ENCODE measurements at places on chromosomes 6 and 20.

DNA sequence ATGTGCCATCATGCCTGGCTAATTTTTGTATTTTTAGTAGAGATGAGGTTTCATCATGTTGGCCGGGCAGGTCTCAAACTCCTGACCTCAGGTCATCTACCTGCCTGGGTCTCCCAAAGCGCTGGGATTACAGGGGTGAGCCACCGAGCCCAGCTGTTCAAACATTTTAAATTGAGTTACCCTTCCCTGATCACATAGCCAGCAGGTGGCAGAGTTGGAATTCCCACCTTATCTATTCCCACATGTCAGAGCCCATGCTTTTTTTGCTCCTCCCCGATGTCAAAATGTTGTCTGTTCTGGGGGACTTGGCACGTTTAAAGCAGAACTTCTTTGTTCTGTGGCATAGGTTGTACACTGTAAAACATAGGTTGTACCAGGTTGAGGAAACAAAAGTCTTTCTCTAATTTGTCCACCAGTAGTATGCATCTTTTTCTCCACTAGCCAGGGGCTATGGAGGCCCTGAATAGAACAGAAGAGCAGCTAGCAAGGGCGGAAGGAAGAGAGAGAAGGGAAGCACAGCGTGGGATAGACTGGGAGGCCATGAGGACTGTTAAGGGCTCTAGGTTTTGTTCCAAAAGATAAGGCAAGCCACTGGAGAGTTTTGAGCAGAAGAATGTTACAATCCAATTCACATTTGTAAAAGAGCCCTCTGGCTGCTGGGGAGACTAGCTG, 7.3 kb upstream of the LBP start:
- DNase-seq, result peak; percentile 70

DNA sequence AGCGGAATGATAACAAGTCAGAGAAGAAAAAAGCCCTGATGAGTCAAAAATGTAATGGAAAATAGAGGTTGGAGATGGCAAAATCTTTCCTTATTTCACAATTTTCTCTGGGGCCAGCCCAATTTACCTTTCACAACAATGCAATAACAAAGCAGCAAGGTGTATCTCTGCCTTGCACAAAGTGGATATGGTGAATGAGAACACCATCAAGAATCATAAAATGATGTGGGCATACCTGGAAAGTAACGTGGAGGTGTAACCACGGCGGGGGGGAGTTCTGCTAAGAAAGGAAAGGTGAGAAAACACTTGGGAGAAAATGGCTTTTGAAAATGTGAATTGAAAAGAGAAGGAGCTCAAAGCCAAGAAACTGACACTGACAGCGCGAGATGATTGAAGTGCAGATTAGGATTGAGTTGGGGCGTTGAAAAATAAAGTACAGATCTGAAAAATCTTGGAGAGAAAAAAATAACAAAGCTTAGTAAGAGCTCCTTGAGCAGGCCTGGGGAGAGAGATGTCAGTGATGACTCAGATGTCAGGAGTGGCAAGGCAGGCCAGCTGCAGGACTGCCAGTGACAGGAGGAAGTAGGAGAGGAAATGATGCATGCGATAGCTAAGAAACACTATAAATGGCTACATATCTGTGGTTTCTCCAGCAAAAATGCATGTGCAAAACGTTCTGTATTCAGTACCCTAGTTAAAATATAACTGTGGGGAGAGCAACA, 26.2 kb downstream of the ARHGAP18 start:
- peak; percentile 94 for DNase-seq

- peak; percentile 72 for DNase-seq
Measured at GRCh38 chr6:53171605-53172467, 23.2 kb upstream of the GCM1 start.

- no peak for DNase-seq
Measured at GRCh38 chr6:81900616-81901015, 148.1 kb upstream of the TENT5A start.

GRCh38 chr6:87261534-87261933, 60.9 kb upstream of the SMIM8 start:
- no peak for DNase-seq

DNA sequence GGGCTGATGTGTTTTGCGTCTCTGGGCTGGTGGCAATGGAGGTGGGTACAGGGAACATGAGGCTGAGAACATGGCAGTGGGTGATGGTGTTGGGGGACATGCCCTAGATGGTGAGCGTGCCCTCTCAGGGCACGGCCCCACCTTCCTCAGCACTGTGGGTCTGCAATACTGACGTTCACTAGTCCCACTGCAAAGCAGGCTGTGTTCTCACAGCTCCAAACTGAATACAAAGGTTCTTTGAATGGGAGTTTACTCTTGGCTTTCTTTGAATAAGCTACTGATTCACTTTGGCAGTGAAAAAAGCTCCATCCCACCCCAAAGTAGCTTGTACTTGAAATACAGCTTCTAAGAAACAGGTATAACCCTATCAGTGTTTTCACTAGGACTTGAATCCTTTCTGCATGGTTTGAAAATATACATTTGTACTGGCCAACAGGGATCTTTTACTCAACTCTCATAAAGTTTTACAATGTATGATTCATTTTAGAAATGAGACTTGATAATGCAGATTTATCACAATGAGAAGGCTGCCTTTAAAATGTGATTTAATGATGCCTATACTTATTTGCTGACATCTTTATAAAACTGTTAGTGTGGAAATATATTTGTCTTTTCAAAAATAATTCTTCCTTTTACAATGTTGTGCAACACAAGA, 400.7 kb downstream of the ZFAND3 start:
- no peak for DNase-seq

GRCh38 chr6:52590152-52590891, 13.5 kb upstream of the TRAM2 start:
- DNase-seq, result peak; percentile 64

- no peak for DNase-seq
Measured at GRCh38 chr6:21653905-21654304, 60.4 kb downstream of the SOX4 start.

GRCh38 chr6:169237496-169238134, 16.0 kb downstream of the THBS2 start:
- DNase-seq, result no peak

DNA sequence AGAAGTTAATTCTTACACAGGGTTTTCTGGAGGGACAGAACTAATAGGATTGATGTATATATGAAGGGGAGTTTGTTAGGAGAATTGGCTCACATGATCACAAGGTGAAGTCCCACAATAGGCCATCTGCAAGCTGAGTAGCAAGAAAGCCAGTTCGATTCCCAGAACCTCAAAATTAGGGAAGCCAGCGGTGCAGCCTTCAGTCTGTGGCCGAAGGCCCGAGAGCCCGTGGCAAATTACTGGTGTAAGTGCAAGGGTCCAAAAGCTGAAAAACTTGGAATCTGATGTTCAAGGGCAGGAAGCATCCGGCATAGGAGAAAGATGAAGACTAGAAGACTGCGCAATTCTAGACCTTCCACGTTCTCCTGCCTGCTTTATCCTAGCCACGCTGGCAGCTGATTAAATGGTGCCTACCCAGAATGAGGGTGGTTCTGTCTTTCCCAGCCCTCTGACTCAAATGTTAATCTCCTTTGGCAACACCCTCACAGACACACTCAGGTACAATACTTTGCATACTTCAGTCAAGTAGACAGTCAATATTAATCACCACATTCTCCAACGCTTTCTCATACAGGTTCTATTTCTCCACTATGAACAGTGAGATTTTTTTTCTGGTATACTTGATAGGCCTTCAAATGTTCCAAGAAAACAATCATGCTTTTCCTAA, 357.0 kb downstream of the LAMA2 start:
- DNase-seq, result peak; percentile 9

- DNase-seq, result no peak
Measured at GRCh38 chr20:57473246-57474048, 51.5 kb downstream of the CTCFL start.

GRCh38 chr6:84353459-84354423, 126.3 kb upstream of the CEP162 start:
- DNase-seq, result no peak
